Suppressor macrophage (primary cell): ENCODE measurements at places on chromosomes 5 and 9.

DNA sequence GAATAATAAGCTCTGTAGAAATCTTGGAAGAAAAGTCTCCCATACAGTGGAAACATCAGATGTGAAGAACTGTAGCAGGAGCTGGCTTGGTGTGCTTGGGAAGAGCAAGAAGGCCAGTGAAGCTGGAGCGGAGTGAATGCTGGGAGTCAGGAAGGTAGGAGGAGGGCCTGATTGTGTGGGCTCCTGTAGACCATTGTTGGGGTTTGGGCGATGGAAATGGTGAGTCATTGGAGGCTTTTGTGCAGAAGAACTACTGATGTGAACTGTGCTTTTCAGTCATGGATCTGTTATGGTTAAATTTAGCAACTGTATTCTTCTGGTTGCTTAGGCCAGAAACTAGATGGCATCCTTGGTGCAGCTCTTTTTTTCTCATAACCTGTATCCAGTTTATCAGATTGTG lies 2.3 kb downstream of the ICE1 start:
- DNase-seq = no peak

GRCh38 chr9:91534374-91534773 lies 110.7 kb upstream of the NFIL3 start:
- no peak for DNase-seq

GRCh38 chr9:73265876-73266275 lies 114.2 kb downstream of the ANXA1 start:
- DNase-seq = no peak

GRCh38 chr5:34656700-34657273 lies 659 bp downstream of the RAI14 start:
- no peak for DNase-seq

- peak; percentile 65 for DNase-seq
Observed at GRCh38 chr9:68980341-68980914, 33.5 kb downstream of the PRKACG start.
